ENCODE measurements at places on chromosomes 6 and 20.

- DNase-seq, result no peak
Observed at GRCh38 chr6:13290335-13290734, 38.0 kb downstream of the TBC1D7 start.

DNA sequence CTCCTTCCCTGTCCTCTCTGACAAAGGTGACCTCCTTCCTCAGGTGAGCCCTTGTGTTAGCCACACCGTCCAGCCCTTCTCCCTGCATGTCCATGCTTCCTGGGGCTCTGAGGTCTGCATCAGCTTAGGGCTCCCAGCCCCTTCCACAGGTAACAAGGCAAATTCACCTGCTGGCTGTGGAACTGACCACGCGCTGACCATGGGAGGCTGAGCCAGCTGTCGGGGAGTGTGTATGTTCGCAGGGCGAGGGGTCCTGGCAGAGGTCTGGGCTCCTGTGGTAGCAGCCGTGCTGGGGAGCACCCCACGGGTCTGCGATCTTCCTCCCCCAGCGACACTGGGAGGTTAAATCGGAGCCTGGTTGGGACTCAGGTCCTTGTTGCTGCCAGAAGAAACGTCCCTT is 136.7 kb downstream of the PHACTR3 start:
- DNase-seq, result no peak

- DNase-seq, result no peak
Observed at GRCh38 chr20:3223994-3224680, 14.8 kb downstream of the ITPA start.

DNA sequence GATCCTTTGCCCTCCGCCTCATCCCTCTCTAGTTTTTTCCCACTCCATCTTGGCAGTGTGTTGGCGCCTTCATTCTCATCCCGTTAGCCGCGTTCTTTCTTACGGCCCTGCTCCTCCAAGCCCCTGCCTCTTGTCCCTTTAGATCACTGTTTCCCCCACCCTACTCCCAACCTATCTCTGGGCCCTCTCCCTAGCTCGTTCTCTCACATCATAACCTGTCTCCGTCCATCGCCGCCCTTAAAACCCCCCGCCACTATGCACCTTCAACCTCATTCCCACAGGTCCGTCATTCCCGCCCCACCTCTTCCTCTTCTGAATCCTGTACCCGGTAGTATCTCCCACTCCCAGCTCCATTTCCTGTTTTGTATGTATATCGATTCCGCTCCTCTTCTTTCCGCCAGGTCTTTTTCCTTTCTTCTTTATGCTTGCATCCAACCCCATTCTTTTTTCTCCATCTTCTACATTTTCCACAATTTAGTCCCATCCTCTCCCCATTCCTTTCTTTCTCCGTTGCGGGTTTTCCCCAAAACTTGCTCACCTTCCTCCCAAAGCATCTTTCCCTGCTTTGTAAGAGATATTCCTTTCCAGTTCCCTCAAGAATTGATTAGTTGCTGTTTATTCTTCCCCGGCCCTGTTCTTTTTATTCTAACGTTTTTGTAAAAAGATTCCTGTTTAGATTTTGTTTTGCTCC is 671 bp downstream of the EFHC1 start:
- peak; percentile 69 for DNase-seq

- DNase-seq, result no peak
Observed at GRCh38 chr6:1624058-1624850, 14.5 kb downstream of the FOXC1 start.

- no peak for DNase-seq
Observed at GRCh38 chr6:156949376-156949775, 172.2 kb downstream of the ARID1B start.

DNA sequence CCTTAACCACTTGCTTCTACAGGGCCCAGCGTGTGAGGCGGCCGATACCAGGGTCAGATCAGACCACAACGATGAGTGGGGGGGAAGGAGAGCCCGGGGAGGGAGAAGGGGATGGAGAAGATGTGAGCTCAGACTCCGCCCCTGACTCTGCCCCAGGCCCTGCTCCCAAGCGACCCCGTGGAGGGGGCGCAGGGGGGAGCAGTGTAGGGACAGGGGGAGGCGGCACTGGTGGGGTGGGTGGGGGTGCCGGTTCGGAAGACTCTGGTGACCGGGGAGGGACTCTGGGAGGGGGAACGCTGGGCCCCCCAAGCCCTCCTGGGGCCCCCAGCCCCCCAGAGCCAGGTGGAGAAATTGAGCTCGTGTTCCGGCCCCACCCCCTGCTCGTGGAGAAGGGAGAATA is 2.8 kb downstream of the RING1 start:
- DNase-seq, result no peak

DNA sequence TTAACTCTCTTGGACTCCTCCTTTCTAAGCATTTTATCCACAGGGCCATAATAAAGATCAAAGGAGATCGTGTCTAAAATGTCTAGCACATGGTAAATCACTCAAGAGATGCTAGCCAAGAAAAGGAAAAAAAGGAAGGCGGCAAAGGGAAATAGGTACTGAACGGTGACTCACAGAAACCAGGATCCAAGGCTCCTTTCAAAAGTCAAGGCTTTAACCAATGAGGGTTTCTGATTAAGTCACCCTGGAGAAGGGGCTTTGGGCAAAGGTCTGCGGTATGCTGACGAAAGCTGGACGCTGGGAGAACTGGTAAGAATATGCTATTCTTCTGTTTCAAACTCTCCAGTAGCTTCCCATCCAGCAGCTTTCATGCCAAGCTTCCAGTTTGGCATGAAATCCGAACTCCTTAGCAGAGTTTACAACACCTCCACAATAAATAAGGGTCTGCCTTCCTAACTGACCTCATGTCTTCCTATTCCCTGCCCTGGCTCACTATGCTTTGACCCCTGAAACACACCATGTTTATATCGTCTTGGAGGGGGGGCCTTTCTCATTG is 1.0 kb downstream of the TOMM34 start:
- DNase-seq, result no peak

DNA sequence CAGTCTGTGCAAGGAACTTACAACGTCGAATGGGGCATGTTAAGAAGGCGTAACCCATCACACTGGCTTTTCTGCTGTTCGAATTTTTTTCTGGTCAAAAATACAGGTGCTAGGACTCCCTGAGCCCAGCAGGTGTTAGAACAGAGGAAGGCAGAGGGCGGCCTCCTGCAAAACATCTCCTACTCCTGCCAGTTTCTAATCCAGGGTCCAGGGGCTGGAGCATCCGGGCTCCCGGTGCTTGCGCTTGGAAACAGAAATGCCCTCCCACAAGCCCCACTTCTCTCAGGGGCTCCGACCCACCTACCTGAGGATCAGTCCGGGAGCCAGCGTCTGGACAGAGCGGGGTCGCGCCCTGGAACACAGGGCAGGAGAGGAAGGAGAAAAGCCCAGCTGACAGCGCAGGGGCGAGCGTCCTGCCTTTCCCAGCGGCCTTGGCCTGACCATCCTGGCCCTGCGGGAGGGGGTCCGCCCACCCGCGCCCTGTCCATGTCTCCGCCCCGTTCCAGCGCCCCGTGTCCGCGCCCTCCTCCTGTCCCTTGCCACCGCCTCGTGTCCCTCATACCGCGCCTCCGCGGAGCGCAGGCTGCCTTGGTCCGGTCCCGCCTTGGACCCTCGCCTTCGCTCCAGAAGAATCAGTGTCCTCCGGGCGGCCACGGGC is 14.8 kb upstream of the LPA start:
- DNase-seq, result no peak

DNA sequence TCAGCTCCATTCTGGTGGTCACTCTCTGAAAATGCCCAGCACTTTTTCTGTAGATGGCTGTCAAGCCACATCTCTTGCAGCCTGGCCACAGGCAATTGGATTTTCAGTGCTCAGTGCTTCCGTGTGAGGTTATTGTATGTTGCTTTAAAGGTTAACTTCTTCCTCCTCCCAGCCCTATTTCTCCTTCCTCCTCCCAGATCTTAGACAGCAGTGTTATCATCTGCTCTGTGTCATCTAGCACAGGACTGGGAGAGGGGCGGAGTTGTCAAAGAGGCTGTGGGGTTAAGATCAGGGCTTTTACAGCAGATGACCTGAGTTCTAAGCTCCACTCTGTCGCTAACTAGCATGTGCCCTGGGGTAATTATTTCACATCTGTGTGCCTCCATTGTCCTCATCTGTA is 129.0 kb downstream of the PHACTR3 start:
- peak; percentile 49 for DNase-seq

DNA sequence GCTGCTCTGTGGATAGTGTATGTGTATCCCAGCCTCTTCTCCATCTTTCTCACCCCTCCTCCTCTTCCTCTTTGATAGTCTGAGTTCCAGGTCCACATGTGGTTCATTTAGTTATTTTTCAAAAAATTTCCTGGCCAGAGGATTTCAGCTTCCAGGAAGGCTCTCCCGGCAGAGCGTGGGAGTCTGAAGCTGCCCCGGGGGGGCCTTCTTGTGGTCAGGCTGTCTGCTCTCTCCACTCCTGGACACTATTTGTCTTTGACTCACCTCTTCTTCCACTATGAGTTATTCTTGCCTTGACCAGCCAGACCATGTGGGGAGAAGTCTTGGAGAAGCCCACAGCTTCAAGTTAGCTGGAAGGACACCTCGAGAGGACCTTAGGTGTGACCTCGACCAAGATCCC is 258.8 kb downstream of the CDC5L start:
- no peak for DNase-seq

- DNase-seq, result peak; percentile 1
Observed at GRCh38 chr6:45222380-45222779, 105.8 kb upstream of the RUNX2 start.

DNA sequence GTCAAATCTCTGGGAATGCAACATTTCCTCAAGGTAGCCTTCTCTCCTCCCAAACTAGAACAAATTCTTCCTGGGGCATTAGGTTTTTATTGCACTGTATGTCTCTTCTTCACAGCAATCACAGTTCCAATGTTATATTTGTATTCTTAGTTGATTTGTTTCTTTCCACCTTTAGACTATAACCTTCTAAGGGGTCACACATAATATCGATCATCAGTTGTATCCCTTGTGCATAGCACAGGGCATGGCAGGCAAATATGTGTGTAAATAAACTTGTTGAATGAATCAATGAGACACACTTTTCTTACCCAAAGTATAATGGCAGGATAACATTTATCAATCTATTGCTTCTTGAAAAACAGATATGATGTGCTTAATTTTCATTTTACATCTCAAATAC is 81.0 kb downstream of the ATG5 start:
- DNase-seq, result no peak

- DNase-seq, result no peak
Observed at GRCh38 chr20:16393297-16393696, 180.0 kb downstream of the KIF16B start.

DNA sequence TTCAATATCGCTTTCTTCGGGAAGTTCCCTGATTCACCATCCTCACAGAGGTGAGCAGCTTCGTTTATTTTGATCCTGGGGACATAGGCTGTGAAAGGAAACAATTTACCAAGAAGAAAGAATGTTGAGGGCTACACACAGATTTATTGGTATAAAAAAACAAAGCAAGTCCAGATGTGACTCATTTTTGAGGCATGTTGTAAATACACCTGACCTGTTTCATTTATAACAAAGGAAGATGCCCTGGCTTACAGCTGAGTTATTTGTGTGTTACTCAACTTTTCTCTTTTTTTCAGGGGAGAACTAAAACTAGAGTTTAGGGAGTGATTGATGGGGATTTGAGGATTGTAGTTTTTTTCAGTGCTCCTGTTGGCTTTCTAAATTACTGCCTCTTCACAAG is 489.5 kb downstream of the CBLN4 start:
- DNase-seq, result no peak

DNA sequence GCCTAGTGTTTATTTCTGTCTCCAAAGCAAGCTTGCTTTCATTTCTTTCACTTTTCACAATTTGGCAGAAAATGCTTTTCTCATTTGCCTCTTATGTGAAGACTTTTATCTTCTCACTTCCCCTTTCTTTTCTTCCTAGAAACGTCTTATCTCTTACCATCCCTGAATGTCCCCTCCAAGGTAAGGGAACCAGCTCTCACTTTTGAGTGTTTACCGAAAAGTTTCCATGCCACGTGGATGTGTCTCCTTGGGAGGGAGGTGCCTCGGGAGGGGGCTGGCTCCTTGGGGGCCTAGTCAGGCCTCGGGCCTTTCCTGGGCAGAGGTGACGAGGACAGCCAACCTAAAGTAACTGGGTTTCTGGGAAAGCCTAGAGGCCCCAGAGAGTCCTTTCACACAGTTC is 127.4 kb downstream of the CD24 start:
- DNase-seq, result no peak

DNA sequence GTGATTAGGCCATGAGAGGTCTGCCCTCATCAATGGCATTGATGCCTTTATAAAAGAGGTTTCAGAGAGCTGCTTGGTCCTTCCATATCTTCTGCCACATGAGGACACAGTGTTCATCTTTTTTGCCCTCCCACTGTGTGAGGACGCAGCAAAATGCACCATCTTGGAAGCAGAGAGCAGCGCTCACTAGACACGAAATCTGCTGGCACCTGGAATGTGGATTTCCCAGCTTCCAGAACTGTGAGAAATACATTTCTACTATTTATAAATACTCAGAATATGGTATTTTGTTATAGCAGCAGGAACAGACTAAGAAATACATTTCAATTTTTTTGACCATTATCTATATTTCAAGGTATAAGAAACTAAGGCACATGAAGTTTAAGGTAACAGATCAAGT is 24.9 kb downstream of the SLC35F1 start:
- DNase-seq, result no peak

DNA sequence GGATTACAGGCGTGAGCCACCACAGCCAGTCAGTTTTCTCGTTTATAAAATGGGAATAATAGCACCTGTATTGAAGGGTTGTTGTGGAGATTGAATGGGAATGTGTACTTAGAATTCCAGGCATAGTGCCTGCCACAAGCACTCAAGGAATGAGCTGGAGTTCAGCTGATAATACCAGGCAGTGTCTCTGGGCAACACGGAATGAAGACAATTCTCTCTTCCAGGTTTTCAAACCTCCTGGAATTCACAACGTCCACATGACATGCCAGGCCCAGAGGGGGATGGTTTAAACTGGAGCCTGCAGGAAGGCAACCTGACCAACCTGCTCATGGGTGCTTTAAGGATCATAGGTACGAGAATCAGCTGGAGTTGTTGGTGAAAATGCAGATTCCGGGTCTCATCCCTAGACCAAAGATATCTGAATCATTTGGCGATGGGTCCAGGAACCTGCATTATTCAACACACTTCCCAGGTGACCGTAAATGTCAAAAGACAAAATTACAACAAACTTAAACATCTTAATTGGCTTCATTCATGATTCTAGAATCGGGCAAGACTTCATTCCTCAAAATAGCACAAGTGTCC is 1.9 kb upstream of the PTPN1 start:
- DNase-seq, result no peak

- DNase-seq, result no peak
Observed at GRCh38 chr6:95805699-95806098, 210.1 kb upstream of the FUT9 start.

- no peak for DNase-seq
Observed at GRCh38 chr6:161128230-161128629, 136.7 kb downstream of the MAP3K4 start.

- DNase-seq, result no peak
Observed at GRCh38 chr20:35144694-35145093, 2.4 kb downstream of the EDEM2 start.

- no peak for DNase-seq
Observed at GRCh38 chr6:147829835-147830234, 321.3 kb downstream of the SAMD5 start.

- no peak for DNase-seq
Observed at GRCh38 chr6:46010771-46011170, 4.9 kb downstream of the CLIC5 start.
